ENCODE measurements at places on chromosomes 6 and 20.

DNA sequence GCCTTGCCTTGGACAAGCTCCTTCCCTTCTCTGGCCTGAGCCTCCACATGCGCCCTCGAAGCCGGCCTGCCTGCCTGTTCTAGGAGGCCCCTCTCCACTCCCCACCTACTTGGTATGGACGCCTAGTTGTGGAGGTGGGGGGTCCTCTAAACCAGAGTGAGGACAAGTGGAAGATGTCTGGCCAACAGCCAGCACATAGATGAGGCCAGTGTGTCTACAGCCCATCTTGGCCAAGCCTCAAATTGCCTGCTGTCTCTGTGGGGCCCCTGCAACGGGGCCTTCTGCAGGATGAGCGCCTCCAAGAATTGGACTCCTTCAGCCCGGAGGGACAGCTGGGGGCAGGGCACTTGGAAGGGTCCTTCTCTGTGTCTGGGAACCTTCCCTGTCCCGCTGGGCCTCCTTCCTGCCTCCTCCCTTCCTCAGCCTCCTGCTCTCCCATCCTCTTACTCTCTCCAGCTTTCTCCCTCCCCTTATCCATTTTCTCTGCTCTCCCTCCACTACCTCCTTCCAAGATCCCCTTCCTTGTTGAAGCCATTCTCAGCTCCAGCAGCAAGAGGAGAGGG lies 1.6 kb downstream of the MDFI start:
- no peak for DNase-seq

- DNase-seq, result no peak
Measured at GRCh38 chr6:160508599-160508998, 155.5 kb downstream of the LPA start.

- DNase-seq, result no peak
Measured at GRCh38 chr6:137148306-137149034, 25.0 kb downstream of the IL22RA2 start.

DNA sequence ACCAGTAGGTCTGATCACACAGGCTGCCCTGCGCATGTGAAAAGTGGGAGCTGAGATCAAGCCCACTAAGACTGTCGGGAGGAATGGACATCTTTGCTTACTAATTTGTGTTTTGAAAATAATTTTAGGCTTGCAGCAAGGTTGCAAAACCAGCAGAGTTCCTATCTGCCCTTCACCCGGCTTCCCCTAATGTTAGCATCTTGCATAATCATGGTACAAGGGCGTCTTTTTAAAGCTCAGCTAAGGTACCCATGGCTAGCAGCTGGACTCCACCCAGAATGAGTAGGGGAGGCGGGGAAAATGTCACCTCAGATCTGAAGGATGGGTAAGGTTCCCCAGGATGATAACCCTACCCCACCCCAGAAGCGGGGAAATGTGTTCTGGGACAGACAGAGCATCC lies 25.3 kb upstream of the BMP7 start:
- DNase-seq, result no peak

GRCh38 chr6:156395276-156395675 lies 381.9 kb upstream of the ARID1B start:
- DNase-seq, result no peak

DNA sequence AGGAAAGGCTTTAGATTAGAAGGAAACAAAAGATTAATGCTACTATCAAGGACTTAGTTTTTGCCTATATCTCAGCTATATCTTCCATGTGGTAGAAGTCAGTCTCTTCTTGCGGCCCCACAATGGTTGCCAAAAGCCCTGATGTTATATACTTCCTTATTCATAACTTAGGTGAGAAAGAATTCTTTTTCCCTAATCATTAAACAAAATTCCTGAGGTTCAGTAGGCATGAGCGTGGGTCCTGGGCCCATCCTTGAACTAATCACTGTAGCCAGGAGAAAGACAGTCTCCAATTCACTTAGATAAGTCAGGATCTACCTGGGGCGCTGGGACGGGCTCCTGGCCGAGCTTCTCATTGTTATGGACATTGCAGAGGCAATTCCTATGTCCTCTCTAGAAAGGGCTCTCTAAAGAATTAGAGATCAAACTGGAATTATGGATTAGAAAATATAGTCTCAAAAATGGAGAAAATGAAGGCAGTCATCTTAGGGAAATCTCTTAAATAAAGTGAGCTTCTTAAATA lies 134.3 kb downstream of the KIF6 start:
- DNase-seq, result no peak

- no peak for DNase-seq
Measured at GRCh38 chr20:4513720-4514119, 208.0 kb upstream of the PRND start.

Data from stimulated activated CD4-positive, alpha-beta T cell treated with anti-CD3 and anti-CD28 coated beads, Interleukin-1b, Interleukin-23, amount 100 ng/mL, for 24 hours (primary cell).